Neural progenitor cell (in vitro differentiated cells): ENCODE measurements at places on chromosomes 6 and 20. TPM values are rescaled to one million over a fixed set of nuclear protein-coding genes. Genes with fewer than 3 reads are reported as not detected.
A peak's percentile ranks its signal among the peaks of the same experiment; 100 is the strongest.

Gene BFSP1
- not detected in 2 replicates for total RNA-seq

GRCh38 chr6:131861381-131861780, 53.6 kb downstream of the ENPP1 start:
- no peak overlapping the region for H3K4me3 ChIP-seq
- no peaks in the 10 kb centered on the region for H3K36me3 ChIP-seq
- no peaks in the 10 kb centered on the region for H3K27me3 ChIP-seq
- H3K27ac ChIP-seq, result no peak overlapping the region
- no peak for DNase-seq

GRCh38 chr6:31541059-31541657, 645 bp downstream of the DDX39B start:
- H3K27me3 ChIP-seq, result no peaks in the 10 kb centered on the region
- H3K36me3 ChIP-seq, result peaks cover 28% of the 10 kb centered on the region
- H3K4me1 ChIP-seq, result peaks cover 21% of the 10 kb centered on the region

GRCh38 chr6:13425943-13426931, 61.2 kb downstream of the GFOD1 start:
- H3K27me3 ChIP-seq, result no peaks in the 10 kb centered on the region
- peaks cover 38% of the 10 kb centered on the region for H3K4me1 ChIP-seq
- no peaks in the 10 kb centered on the region for H3K36me3 ChIP-seq
- no peak overlapping the region for H3K4me3 ChIP-seq

- H3K36me3 ChIP-seq, result no peaks in the 10 kb centered on the region
- peaks cover 38% of the 10 kb centered on the region for H3K4me1 ChIP-seq
- no peak overlapping the region for H3K27ac ChIP-seq
Observed at GRCh38 chr6:156852147-156852857, 75.1 kb downstream of the ARID1B start.

GRCh38 chr6:66558189-66558588, 851.2 kb upstream of the EYS start:
- DNase-seq, result no peak
- no peaks in the 10 kb centered on the region for H3K36me3 ChIP-seq
- H3K4me1 ChIP-seq, result no peaks in the 10 kb centered on the region
- H3K27me3 ChIP-seq, result no peaks in the 10 kb centered on the region
- no peak overlapping the region for H3K27ac ChIP-seq

DNA sequence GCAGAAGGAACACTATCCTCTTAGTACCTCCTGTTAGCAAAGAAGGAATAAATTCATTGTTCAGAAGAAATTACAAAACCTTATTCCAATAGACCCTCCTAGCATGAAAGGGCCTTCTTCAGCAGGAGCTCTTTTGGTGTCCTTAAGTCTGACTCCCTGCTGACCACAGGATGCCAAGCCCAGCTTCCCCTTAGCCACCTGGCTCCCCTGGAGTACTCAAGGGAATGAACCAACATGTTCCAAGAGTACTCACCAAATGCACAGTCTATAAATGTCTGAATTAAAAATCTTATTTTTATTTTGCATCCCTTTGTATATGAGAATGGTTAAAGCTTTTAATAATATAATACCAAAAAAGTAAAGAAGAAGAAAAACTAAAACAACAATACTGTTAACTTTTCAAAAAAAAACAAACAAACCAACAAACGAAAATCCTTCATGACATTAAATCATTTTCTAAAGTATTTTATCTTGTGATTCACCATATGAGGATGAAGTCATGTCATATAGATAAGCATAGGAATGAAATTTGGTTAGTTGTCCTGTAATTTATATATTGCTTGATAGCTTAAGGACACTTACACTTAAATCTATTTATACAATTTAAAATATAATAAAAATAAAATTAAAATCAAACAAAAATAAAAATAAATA, 1355.1 kb downstream of the HACE1 start:
- peak; percentile 20 for DNase-seq
- H3K36me3 ChIP-seq, result no peaks in the 10 kb centered on the region
- no peaks in the 10 kb centered on the region for H3K4me1 ChIP-seq
- H3K27me3 ChIP-seq, result no peaks in the 10 kb centered on the region
- no peak overlapping the region for H3K27ac ChIP-seq
